NB4 (cell line): ENCODE measurements at places on chromosomes 16 and 17.

DNA sequence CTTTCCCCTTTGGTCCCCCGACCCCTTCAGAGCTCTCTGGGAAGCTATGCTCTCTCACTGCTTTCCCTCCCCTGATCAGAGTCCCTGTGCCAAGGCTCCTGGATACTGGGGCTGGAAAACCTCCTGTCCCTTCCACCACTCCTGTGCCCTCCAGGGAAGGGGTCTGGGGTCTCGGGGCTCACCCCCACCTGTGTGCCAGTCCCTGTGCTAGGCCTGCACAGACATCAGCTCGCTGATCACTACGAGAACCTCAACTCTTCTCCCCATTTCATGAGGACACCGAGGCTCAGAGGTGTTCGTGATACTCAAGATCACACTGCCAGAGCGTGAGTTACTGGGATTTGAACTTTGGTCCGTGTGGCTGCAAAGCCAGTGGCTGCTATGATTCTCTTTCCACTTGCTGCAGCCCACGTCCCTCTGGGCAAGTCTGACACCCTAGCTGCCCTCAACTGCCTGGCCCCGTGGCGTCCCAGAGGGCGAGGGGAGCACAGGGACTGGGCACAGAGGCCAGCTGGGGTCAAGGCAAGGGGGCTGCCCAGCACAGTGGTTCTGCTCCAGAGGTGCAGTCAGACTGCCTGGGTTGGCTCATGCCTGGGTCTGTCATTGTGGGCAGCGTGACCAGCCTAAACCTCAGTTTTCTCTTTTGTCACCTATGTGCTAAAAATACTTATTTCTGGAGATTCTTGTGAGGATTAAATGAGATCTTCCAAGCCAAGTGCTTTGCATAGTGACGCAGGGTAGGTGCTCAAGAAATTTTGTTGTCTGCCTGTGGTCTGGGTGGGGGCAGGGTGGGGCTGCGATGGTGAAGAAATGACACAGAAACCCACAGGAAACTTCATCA is 43.8 kb upstream of the TOB1 start:
- peak; percentile 68 for DNase-seq

DNA sequence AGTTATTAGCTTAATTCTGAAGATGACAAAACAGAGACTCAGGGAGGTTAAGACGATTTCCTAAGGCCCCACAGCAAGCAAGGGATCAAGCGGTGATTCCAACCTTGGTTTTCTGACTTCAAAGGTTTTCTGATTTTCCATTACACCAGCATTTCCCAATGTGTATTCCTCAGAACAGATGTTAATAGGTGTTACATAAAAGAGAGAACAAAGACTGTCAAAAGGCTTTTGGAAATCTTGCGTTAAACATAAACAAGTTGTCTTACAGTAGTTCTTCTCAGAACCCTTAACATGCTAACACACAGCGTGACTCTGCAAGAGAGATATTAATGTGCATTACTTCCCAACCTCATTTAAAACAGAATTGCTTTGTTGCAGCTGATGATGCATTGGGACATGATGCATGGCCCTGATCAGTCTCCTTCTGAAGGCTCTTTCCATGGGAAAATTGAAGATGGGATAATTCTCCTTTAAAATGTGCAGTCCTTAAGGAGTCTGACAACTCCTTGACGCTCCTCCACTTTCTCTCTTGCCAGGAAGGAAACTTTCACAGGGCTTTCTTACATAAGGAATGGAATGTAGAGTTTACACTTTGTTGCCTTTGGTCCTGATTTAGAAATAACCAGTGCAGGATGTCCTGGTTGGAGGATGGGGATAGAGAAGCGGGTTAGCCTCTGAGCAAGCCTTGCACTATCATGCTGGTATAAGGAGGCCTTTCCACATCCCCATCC is 21.5 kb upstream of the MMD start:
- DNase-seq, result no peak

DNA sequence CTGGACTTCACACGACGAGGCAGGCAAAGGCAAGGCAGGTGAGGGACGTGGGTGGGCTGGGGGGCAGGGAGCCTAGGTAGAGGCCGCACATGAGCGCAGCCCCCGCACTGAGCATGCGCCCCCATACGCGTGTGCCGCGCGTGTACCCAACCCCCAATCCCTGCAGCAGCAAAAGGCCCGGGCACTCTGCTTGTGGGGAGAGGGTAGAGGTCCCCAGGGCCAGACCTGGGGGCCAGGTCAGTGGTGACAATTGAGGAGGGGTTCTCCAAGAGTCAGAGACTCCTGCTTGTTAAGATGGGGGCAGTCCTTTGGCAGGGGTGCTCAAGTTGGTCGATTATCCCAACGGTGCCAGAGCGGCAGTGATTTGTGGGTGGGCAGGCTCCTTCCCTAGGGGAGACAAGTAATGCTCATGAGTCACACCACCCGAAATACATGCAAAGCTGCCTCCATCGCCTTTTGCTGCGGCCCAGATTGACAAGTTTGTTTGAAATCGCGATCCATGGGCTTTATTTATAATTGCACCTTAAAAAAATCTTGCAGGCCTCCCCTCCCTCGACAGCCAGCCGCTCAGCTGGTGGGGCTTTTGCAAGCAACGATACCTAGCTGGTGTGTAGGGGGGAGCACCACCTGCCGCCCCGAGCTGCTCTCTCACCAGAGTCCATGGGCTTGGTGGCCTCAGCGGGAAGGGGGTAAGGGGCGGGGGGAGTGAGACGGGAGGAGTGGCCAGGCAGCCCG is 1.1 kb upstream of the GIT1 start:
- DNase-seq, result peak; percentile 56

GRCh38 chr16:3728424-3729160 is 11.3 kb upstream of the TRAP1 start:
- DNase-seq, result no peak

- DNase-seq, result peak; percentile 55
Observed at GRCh38 chr17:77963441-77963840, 4.9 kb downstream of the TNRC6C start.

DNA sequence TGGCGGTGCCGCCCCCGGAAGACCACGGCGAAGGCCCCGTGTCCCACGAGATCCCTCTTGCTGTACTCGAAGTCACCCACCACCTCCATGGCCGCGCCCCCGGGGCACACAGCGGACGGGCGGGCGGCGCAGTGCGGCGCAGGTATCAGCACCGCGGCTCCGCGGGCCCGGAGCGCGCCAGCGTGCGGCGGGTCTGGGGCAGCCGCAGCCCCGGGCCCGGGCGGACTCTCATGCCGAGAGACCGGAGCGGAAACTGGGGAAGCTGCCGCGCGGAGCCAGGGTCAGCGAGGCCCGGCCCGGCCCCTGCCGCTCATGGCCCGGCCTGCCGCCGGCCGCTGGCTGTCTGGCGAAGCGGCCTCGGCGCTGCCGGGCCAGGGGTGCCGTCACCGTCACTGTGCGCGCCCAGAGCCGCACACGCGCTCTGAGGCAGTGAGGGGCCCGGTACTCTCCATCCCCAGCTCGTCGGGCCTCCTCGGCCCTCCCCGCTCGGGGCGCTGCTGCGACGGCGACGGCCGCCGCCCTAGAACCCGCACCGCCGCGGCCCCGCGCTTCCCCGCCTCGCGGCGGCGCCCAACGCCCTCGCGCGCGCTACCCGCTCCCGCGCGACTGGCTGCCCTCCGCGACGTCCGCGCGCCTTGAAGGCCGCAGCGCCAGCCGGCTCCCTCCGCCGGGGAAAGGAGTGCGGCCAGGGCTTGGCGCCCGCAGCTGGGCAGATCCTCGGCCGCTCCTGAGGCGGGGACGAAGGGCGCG is at the start of gene ULK2:
Gene ULK2 (minus strand): TSS at position 608 of the 750 bp plus-strand sequence. CDS start 519 bp downstream, at position 89.
- peak; percentile 68 for DNase-seq

- DNase-seq, result no peak
Observed at GRCh38 chr17:14199601-14200000, 37.1 kb downstream of the CDRT15 start.

DNA sequence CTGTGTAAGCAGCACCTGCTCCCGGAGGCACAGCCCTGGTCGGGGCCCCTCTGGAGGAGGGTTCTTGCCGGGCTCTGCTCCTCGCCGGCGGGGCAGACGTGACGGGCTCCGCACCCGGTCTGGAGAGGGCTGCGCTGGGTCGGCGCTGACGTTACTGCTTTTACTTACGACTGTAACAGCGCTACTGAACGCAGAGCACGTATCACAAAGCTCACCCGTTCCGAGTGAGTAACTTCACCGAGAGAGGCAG is 1.3 kb upstream of the RAB40C start:
- peak; percentile 60 for DNase-seq
